Stimulated activated CD8-positive, alpha-beta memory T cell treated with anti-CD3 and anti-CD28 coated beads, Interleukin-12 subunit alpha, Interleukin-12 subunit beta, amount 100 ng/mL, for 4 hours (primary cell): ENCODE measurements at places on chromosomes 11 and 22.

DNA sequence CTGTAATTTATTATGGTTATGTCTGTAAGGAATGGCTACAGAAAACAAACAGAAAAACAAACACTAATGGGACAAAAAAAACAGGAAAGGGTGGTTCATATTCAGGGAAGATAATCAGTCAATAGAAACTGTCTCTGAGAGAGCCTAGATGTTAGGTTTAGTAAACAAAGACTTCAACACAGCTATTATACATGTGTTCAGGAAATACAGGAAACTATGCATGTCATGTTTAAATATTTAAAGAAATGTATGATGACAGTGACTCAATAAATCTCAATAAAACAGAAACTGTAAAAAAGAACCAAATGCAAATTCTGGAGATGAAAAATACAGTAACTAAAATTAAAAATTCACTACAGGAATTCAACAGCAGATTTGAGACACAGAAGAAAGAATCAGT lies 76.0 kb downstream of the PACS1 start:
- DNase-seq: no peak

DNA sequence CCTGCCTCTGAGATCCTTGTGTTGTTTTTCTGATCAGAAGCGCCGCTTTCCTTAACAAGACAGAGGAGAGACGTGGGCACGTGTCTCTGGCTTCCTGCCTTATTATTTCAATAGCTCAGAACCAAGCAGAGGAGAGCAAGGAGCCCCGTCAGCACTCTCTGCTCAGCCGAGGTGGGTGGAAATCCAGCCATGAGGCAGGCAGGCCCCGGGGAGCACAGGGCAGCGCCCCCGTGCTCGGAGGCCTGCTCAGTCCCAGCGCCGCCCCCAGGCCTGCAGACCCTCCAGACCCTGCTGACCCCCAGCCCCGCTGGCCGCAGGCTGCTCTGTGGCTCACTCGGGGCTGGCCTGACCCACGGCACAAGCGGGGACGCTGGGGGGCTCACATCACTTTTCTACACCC lies 162.8 kb downstream of the BRD1 start:
- DNase-seq: no peak

DNA sequence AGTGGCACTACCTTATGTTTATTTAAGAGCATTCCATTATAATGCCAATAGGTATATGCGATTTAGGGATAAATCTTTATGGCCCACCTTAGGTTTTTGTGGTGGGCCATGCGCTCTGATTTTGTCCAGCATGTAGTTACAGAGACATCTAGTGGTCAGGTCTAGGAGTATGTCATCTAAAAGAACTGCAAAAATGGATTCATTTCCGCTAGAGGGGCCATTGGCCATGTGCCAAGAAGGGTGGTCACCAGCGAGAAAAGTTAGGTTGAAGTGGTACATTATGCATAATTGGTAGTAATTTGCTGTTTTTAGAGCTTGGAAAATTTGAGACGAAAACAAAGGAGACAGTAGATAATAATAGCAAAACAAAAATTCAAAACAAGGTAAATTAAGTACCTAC lies 27.7 kb downstream of the LRRC4C start:
- DNase-seq: no peak

- no peak for DNase-seq
Observed at GRCh38 chr22:26431261-26431995, 2.4 kb downstream of the ASPHD2 start.

DNA sequence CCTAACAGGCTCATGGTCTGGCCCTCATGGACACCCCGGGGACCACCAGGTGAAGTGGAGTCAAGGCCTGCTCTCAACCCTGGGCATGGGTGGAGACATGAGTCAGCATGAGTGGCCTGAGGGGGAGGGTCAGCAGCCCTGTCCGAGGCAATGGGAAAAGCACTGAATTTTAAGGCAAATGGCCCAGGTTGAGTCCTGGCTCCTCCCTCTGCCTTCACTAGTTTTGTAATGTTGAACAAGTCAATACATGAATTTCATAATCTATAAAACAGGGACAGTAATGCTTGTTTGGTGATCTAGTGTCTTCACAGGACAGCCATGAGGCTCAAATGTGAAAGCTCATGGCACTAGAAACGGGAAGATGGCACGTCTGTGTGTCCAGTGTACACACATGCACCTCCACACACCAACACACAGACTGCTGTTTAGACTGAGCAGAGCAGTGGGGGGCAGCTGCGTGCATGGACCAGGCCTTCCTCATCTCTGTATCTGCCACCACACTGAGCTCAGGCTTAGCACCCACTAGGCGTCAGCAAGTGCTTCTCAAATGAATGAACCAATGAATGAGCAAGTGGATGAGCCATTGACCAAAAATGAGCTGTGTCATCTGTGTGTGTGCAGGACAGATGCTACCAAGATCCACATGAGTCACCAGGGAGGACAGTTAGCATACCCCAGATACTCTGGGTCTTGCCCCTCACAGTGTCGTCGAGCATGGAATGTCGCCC lies 63.4 kb downstream of the NRXN2 start:
- DNase-seq: no peak

- no peak for DNase-seq
Observed at GRCh38 chr11:72767203-72768062, 15.2 kb upstream of the ARAP1 start.

DNA sequence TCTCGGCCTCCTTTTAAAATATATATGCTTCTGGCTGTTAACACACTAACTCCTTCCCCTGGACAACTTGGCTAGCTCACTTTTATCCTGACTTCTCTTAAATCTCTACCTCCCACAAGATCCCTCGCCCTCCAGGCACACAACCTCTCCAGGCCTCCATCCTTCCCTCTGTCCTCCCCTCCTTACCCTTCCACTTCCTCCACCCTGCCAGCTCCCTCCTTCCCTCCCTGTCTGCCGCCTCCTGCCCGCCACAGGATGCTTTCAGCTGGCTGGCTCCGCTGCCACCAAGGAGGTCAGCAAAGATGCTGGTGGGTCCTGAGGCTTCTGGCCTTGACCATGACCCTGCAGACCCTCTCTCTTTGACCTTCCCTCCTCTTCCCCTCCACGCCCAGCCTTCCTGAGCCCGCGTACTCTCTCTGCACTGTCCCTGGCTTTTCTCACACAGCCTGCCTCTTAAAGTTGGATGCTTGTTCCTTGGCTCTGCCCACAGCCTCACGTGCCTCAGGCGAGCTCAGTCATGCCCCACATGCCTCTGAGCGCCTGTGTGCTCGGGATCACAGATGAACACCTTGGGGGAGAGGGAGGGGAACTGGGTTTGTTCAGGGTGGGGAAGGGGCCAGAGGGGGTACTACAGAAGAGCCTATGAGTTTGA lies 6.7 kb downstream of the NFAM1 start:
- DNase-seq: no peak

DNA sequence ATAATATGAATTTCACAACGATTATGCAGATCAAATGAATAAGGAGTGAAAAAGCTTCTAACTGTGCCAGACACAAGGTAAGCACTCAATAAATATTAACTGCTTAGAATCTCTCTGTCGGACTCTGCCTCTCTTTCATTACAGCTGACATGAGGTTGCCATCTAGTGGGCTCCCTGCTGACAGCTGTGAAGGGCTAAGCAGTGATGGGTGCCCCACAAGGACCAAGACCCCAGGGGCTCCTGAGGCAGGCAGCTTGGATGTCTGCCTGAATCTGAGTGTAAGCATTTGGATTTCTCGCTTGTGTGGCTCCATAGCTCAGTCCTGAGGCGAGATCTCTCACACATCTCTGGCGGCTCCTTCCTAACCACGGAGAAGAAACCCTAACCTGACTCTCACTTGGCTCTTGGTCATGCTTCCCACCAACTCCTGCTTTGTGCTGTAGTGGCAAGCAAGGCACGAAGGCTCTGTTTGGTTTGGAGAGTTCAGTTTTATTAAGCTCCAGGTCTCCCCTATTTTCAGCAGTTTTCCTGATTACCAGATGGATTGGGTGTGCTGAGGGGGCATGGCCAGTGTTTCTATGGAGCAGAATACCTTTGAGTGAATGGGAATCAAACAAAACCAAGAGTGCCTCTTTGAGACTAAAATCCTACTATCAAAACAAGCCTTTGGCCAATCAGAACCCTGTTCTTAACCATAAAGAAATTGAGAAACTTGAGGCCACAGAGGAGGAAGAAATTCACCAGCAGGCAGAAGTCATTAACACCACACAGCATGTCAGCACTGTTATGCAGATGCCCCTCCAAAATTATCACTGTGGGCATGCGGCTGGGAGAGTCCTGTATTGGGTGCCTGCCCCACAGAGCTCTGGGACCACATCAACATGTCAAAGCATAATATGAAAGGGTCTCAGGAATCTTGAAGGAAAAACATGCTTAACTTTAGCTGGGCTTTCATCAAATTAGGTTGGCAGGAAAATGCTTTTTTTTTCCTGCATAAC lies 152.8 kb upstream of the NTM start:
- DNase-seq: no peak

DNA sequence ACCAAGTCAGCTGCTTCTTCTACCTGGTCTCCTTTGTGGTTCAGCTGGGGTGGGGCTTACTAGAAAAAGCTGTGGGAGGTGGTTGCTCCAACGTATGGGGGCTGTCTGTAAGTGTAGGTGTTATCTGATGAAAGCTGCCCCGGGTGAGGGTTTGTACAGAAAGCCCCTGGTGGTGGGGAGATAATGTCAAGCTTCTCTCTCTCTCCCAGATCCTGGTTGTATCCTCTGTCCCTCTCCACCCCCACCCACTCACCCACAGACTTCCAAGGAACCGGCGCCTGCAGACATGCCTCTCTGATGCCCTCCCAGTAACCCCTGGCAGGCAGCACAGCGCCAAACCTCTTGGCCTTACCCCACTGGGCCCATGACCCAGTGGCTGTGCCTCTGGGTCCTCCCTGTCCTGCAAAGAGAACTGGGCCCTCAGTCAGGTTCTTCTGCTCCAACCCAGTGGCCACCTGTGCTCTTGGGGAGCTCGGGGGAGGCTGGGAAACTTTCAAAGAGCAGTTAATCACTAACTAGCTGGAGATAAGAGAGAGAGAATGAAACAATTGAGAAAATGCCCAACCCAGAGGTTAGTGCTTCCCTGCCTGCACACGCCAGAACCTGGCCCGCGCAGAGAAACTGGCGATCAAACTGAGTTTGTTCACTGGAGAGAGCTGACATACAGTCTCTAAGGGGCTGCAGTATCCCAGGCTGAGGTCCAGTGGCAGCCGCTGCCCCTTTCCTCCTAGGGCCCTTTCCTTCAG lies 20.4 kb upstream of the EHF start:
- no peak for DNase-seq

- no peak for DNase-seq
Observed at GRCh38 chr11:23429569-23429968, 569.3 kb upstream of the CCDC179 start.

DNA sequence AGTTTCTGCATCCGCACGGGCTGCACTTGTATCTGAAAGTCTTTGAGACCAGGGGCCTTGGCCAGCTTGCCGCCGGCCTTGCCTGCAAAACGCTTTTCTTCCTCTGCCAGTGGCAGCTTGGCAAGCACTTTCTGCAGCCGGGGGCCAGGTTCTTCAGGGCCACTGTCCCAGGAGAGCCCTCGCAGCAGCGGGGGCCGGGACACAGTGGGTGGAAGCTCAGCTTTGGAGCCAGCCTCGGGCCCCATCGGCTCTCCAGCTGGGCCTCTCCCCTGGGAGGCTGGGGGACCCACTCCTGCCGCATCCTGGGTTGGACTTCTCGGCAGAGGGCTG lies 57.5 kb upstream of the LYVE1 start:
- DNase-seq: no peak

DNA sequence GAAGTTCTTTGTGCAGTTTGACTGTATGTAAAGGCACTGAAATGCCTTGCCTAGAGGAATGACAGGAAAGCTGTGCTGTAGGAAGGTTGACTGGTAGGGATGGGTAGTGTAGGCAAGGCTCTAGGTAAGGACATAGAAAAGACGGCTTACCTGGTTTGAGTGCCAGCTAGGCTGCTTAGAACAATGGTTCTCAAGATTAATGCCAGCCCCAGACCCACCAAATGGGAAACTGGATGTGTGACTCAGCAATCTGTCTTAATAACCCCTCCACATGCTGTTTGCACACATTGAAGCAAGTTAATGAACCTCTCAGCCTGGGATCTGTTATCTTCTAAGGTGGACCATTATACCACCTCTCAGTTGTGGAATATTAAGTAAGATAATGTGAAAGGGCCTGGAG lies 3.7 kb downstream of the RPS3 start:
- DNase-seq: no peak

DNA sequence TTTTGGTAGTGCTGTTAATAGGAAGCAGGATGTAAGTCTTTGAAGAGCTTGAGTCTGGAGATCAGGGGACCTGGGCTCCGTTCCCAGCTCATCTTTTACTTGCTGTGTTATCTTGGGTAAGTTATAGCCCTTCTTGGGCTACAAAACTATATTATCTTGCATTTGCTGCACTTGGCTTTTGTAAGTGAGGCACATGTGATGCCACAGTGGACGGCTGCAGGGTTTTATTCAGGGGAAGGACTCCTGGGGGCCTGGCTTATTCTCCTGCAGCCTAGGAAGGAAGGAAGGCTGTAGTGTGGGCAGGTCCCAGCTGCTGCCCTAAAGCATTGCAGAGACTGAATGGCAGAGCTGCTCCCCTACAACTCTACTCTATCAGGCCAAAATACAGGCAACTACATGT lies 6.4 kb downstream of the CD82 start:
- no peak for DNase-seq

GRCh38 chr11:60836866-60837515 lies 4.9 kb upstream of the CCDC86 start:
- no peak for DNase-seq

GRCh38 chr11:25566298-25567200 lies 765.4 kb upstream of the ANO3 start:
- no peak for DNase-seq

DNA sequence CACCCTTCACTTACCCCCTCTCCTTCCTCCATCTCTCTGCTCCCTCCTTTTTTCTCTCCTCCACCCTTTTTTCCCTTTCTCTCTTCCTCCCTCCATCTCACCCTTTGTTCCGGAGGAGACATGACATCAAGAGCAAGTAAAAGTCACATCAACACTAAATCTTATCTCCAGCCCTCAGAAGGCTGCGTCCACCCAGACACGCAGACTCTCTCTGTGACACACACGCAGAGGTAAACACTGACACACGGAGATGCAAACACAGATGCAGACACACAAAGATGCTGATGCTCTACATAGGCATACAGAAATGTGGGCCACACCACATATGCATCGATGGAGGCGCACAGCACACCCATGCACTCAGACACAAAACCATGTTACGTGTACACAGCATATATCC lies 27.0 kb downstream of the NRXN2 start:
- no peak for DNase-seq

- DNase-seq: no peak
Observed at GRCh38 chr11:86459002-86459385, 84.3 kb downstream of the CCDC81 start.

GRCh38 chr11:105004021-105004420 lies 18.9 kb downstream of the CASP5 start:
- no peak for DNase-seq
